ENCODE measurements at places on chromosomes 16 and 17.

DNA sequence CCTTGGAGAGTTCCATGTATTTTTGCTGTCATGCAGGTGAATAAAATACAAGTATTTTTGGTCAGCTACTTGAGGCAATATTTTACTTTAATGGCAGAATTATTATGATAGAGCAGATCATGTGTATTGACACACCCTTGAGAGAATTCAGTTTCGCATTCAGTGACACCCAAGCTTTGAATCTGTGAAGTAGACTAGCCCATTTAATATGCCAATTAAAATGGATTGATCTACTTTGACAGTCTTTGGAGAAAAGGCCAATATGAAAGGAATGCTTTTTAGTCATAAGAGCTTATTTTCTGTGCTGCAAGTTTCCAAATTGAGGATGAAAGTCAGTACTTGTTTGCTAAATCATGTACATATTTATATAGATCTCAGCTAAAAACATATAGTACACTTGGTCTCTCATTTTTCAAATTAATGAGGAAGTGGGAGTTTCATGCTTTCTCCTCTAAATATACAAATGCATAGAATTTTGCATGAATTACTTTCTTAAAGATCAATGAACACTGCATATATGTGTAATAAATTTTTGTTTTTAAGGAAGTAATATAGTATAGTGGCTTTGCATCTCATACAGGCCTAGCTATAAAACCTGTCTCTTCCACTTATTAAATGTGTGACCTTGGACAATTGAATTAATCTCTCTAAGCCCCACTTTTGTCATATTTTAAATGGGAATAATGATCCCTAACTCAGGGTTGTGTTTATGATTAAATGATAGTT, 161.5 kb downstream of the PHKB start:
- DNase-seq, result no peak

GRCh38 chr16:7946142-7946541, 613.5 kb downstream of the RBFOX1 start:
- no peak for DNase-seq

DNA sequence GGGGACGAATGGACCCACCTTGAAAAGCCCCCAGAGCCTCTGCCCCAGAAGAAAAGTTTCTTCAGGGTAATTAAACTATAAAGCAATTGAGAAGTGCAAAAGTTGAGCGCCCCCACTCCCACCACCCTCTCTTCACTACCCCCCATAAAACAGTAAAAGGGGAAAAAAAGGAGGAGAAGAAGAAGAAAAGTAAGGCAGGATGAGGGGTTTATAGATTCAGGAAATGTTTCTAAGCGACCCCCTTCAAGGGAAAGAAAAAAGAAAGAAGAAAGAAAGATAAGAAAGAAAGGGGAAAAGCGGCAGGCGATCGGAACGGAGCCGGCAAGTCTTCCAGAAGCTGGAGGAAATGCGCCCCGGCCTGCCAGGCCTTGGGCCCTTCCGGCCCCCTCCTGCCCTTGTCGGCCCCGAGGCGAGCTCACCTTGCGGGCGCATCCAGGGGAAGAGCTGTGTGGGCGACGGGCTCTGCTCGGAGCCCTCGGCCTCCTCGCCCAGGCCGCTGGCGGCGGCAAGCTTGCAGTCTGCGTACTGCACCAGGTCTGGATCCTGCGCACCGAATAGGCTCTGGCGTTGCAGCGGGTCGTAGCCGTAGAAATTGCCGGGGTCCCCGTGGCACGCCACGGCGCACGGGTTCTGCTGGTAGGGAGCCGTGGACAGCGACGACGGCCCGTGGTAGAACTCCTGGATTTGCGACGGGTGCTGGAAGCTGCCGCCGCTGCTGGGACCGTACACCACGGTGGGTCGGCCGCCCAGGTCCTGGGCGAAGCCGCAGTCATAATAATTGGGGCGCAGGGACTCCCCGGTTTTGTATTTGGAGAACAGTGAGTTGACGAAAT, 1.0 kb downstream of the HOXB8 start:
- no peak for DNase-seq

GRCh38 chr17:79098282-79098867, 23.8 kb downstream of the ENGASE start:
- DNase-seq, result no peak

DNA sequence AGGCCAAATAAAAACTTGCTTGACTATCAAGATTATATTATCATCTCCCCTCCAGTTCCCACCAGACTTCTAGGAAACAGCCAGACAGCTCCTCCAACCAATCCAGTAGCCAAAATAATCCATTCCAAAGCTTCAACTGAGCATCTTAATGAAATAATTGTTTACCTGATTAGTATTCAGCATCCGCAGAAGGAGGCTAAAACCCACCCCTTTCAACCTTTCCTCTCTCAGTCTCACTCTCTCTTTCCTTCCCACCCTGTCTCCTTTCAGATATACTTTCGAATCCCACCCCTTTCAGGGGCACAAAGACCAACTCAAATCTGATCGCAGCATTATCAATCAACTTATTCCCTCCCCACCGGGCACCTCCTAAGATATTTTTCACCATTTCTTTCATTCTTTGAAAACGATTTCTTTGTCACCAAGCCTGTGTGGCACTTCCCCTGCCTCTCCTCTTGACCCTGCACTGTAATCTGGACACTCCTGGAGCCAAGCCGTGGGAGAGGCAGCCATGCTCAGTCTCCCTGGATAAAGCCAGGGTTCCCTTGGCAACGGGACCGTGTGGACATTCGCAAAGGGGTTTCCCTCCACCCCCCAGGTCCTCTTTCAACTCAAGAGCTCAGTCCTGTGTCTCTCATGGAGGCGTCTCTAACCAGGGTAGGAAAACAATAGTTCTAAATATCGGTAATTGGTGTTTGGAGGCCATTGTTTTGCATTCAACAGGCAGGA, at the start of gene ANKFN1:
TSS of gene ANKFN1 (plus strand) at position 602 of the 729 bp plus-strand sequence. CDS start 59,193 bp downstream, outside the sequence.
- no peak for DNase-seq

Data from NCI-H748 treated with DMSO at 0.1 percent for 48 hours (cell line).